CD14-positive monocyte (primary cell): ENCODE measurements at places on chromosomes 1 and 21.
A peak's percentile ranks its signal among the peaks of the same experiment; 100 is the strongest.

DNA sequence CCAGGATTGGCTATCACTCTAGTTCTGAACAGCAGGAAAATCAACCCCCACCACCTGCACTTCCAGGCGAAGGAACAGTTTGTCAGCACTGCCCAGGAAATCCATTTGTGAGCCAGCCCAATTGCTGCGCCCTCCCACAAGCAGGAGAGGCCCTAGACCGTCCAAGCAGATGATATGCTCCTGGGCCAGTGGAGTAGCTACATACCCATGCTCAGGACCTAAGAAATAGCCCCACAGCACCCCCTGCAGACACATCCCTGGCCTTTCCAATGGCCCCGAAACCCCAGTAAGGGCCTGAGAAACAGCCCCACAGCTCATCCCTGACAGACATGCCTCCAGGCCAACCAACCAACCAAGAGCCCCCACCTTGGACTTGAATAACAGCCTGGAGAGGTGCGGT lies 111.5 kb upstream of the ZC3H11B start:
- DNase-seq = no peak

GRCh38 chr1:237164406-237165352 lies 122.7 kb downstream of the RYR2 start:
- no peak for DNase-seq

- no peak for DNase-seq
These were observed 18.4 kb downstream of the YIPF1 start for GRCh38 chr1:53871221-53871620.

GRCh38 chr1:181712711-181713110 lies 229.4 kb downstream of the CACNA1E start:
- no peak for DNase-seq

DNA sequence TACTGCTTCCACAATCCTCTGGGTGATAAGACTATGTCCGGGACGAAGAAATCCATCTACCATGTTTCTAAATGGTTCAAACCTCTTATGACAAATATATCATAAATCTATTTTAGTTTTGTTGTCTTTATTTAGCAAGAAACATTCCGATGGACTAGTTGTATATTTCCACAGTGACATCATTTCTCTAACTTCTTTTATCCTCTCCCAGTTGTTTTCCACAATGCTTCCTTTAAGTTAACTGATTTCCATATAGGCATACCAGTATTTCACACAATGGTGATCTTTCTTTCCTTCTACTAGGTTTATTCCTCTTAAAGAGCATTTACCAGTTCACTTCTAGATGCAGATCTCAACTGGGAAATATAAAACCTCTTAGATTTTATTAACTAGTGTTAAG lies 44.8 kb downstream of the USP1 start:
- no peak for DNase-seq

GRCh38 chr1:7290971-7291970 lies 479.8 kb upstream of the VAMP3 start:
- no peak for DNase-seq

DNA sequence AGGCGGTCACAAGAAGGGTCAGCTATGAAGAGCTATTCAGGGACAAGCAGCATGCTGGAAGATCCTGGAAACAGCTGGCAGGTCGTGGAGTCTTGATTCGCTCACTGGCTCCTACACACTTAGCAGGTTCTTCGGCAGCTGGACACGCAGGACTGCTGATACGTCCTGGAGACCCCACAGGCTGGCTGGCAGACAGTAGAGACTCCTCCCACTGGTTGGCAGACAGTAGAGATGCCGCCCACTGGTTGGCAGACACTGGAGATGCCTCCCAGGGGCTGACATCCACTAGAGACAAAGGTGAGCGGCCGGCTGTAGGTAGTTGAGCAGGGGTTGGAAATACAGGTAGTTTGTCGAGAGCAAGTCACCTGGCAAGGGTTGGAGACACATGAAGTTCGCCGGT lies 466 bp downstream of the KRTAP11-1 start:
- DNase-seq = no peak

- DNase-seq = no peak
These were observed 121.5 kb upstream of the KRTAP19-8 start for GRCh38 chr21:31159808-31160207.

DNA sequence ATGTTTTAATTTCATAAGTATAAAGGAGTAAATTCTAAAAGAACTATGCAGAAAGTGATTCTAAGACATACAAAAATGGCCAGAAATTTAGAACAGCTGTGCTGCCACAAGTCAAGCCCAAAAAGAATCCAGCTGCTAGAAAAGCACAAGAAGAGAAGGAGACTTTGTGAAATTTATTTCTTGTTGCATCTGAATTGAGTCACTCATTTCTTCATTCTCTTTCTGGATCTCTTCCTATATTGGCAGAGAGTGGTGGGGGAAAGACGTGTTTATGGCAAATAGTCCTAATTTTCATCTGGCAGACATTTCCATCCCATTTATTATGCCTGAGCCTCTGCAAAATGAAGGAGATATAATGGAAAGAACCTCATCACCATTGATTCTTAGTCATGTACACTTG lies 139.6 kb upstream of the CTTNBP2NL start:
- no peak for DNase-seq

DNA sequence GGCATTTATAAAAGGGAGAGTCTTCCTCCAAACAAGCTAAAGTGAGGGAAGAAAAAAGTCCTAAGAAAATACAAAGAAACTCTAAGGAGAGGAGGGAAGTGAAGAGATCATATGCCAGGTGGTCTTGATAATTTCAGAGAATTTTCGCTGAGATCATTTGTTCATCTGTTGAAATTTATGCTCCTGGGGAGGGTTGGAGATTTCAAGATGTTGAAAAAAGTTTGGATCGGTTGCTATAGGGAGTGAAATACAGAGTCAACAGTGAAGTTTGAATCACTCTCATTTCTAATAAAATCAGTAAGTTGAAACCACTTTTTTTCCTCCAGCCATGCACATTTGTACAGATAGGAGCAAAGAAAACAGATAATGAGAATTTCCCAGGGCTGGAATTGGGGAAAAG lies 299.1 kb upstream of the ADAMTS5 start:
- no peak for DNase-seq

- DNase-seq = no peak
These were observed 98.3 kb downstream of the FAF1 start for GRCh38 chr1:50861772-50862171.

- DNase-seq = no peak
These were observed 93.9 kb upstream of the TSPAN2 start for GRCh38 chr1:115183158-115183557.

- no peak for DNase-seq
These were observed 43.6 kb upstream of the A3GALT2 start for GRCh38 chr1:33364565-33364918.

GRCh38 chr1:154253671-154254070 lies 18.8 kb upstream of the HAX1 start:
- DNase-seq = no peak

DNA sequence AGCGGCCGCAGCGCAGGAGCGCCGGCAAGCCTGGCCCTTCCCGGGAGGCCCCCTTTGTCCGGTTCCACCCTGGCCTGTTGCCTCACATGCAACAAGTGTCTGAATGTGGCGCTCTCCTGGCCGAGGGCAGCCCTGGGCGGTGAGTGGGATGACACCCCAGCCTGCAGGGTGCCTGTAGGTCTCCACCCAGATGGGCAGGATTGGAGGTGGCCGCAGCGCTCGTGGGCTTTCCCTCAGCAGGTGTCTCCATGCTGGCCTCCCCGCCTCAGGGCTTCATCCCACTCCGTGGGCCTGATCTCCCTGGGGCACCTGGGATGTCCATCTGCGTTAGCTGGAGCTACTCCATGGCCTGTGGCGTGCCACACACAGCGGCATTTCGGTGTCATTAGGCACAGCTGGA lies 1.5 kb downstream of the MIB2 start:
- no peak for DNase-seq

GRCh38 chr1:192831706-192832355 lies 23.0 kb downstream of the RGS2 start:
- DNase-seq = no peak

- DNase-seq = no peak
These were observed 12.7 kb downstream of the DRAXIN start for GRCh38 chr1:11704194-11704529.

DNA sequence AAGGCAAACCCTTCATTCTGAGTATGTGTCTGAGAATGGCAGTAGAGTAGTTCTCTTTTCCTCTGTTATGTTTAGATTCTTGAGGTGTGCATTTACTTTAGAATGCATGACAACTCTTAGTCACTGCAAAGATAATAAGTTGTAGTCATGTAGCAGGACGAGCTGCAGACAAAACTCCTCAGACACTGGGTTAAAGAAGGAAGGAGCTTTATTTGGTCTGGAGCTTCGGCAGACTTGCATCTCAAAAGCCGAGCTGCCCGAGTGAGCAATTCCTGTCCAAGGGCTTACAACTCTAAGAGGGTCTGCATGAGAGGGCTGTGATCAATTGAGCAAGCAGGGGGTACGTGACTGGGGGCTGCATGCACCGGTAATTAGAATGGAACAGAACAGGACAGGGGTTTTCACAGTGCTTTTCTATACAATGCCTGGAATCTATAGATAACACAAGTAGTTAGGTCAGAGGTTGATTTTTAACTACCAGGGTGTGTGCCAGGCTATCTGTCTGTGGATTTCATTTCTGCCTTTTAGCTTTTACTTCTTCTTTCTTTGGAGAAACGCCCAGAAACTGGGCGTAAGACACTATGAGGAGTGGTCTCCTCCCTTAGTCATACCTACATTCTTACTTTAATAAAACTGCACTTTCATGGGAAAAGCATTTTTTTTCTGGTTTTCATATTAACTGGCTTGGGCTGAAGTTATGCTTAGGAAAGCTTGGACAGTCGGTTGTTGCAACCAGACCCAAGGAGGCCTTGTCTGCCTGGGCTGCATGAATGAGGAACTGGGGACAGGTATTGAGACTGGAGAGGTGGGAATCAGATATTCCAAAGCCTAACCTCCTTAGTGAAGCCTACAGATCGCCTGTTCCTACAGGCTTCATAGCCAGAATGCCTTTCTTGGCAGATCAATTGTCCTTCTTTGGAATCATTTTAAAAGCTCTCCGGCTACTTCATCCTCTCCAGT lies 115.1 kb downstream of the RHOU start:
- peak; percentile 68 for DNase-seq

GRCh38 chr1:81554108-81554507 lies 246.6 kb upstream of the ADGRL2 start:
- DNase-seq = no peak

DNA sequence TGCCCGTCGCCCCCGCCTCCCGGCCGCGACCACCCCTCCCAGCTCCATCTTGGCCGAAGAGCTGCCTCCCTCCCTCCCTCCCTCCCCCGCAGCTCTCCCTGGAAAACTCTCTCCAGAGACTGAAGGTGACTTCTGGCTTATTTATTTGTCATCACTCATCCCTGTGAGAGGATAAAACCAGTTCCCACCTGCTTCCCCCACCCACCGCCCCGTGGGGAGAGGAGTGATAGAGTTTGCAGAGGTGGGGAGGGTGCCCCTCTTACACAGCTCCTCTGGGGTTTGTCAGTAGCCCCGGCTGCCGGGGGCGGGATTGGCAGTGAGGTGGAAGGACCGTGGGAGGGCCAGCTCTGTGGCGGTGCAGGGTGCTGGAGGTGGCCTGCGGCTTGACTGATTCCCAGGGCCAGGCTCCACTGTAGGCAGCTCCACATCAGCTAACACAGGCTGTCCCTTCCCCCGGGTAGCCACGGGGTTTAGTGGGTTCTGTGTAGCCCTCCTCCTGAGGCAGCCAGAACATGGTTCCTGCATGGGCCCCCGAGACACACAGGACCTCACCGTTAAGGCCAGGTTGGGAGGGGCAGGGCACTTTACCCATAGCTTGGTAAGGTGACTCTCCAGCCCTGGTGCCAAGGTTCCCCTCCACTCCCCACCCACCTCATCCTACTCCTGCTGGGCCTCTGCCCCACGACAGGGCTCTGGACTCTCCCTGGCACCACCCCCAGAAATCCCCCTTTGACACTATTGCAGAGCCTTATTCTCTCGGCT lies 62.2 kb downstream of the ELK4 start:
- no peak for DNase-seq

- DNase-seq = no peak
These were observed 24.9 kb downstream of the HMCN1 start for GRCh38 chr1:185759061-185759460.

GRCh38 chr21:25115021-25115420 lies 492.3 kb downstream of the MRPL39 start:
- no peak for DNase-seq

- peak; percentile 20 for DNase-seq
These were observed 123.7 kb downstream of the SMYD2 start for GRCh38 chr1:214404571-214405213.

GRCh38 chr1:170700842-170701615 lies 37.1 kb downstream of the PRRX1 start:
- no peak for DNase-seq

DNA sequence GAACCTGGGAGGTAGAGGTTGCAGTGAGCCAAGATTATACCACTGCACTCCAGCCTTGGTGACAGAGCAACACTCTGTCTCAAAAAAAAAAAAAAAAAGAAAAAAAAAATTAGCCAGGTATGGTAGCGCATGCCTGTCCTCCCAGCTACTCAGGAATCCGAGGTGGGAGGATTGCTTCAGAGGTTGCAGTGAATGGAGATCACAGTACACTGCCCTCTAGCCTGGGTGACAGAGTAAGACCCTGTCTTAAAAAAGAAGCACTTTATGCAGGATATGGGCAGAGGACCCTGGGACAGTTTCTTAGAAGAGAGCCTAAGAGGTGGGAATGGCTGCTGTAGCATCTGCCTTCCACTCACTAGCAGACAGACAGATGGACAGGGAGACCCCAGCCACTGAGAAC lies 23.0 kb downstream of the IQGAP3 start:
- no peak for DNase-seq

DNA sequence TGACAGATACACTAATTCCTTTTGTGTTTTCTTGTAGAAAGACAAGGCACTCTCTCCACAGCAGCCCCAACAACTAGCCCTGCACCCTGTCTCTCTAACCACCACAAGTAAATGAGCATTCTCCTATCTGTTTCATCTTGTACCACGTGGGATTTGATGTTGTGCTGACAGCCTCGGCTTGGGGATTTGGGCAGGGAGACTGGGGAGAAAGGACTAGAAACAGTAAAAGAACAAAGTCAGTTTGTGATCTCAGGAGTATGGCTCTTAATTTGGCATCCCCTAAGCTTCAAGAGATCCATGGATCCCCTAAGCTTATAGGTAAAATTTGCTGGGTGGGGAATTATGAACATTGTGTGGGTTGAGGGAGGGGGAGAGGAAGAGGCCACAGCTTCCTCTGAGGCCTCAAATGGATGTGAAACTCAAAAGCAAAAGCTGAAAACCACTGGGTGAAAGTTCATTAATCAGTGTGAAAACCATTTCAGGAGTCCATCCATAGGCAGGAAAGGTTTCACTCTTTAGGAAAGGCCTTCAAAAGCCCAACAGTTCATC lies 3.1 kb downstream of the C1orf162 start:
- DNase-seq = peak; percentile 23

- DNase-seq = no peak
These were observed 44.0 kb upstream of the GJB5 start for GRCh38 chr1:34710812-34711211.
